A673 (cell line): ENCODE measurements at places on chromosomes 13 and 19.

- peak; percentile 27 for DNase-seq
Measured at GRCh38 chr19:30733826-30734550, 361.8 kb downstream of the ZNF536 start.

GRCh38 chr13:21826214-21827015 is 155.5 kb downstream of the FGF9 start:
- peak; percentile 11 for DNase-seq

DNA sequence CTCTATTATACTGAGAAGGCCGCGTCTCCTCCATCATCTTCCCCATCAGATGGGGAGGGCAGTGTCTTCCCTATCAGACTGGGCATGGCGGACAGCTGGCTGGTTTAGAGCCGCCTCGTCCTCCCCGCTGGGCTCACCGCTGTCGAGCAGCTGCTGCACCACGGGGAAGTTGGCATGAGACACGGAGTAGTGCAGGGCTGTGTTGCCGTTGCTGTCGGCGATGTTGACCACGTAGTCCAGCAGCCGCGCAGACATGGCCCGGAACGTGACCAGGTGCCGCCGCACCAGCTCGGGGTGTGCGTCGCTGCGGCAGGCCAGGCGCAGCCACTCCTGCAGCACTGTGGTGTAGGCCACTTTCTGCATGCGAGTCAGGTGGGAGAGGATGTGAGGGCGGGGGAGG is 18.8 kb upstream of the SPC24 start:
- no peak for DNase-seq

GRCh38 chr13:29707876-29708543 is 112.5 kb upstream of the SLC7A1 start:
- peak; percentile 56 for DNase-seq

GRCh38 chr13:61857198-61857597 is 441.5 kb upstream of the PCDH20 start:
- no peak for DNase-seq

- DNase-seq = peak; percentile 76
Measured at GRCh38 chr19:42512743-42513304, 15.5 kb downstream of the CEACAM1 start.

GRCh38 chr19:15702534-15702930 is 25.3 kb upstream of the OR10H2 start:
- DNase-seq = peak; percentile 85

DNA sequence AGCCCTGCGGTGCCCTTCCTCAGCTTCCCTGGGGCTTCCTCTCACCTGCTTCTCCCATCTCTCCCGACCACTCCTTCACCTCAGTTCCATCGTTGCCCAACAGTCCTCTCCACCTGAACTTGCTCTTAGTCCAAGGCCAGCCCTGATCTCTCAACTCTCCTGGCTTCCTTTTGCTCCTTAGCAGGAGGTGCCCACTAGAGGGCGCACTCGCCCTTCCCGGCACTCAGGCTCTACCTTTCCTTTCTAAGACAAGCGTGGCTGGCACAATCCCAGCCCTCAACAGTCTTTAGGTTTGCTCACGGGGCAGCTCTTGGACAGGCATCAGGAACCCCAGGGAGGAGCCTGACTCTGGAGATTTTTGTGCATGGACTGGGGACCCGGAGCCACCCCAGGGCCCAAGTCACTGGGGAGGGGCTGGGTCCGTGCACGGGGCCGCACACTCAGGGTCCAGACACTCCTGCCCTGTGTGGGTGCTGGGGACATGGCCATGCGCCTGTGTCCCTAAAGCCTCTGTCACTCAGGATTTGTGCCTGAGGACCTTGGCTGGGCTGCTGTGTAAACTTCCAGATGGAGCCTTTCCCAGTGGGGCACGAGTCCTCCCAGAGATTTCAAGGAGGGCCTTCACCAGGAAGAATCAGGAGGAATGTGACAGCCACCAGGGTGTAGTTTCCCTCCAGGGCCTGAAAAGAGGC is 12.1 kb upstream of the CEACAM8 start:
- DNase-seq = peak; percentile 72

DNA sequence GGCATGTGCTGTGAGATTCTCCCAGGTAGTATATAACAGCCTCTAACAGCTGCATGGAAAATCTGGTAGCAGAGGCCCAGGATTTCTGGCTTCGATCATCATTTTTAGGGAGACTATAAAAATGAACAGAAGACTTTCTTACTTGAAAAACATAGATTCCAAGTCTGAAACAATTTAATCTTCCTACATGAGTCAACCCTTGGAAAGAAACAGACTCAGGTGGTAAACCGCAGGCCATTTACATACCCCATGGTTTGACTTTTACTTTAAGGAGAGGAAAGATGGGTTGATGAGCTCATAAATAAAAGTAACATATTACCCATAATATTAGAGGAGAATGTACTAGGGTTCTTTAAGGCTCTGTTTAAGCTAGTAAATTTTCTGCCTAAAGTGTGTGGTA is 121.6 kb downstream of the CYSLTR2 start:
- no peak for DNase-seq

DNA sequence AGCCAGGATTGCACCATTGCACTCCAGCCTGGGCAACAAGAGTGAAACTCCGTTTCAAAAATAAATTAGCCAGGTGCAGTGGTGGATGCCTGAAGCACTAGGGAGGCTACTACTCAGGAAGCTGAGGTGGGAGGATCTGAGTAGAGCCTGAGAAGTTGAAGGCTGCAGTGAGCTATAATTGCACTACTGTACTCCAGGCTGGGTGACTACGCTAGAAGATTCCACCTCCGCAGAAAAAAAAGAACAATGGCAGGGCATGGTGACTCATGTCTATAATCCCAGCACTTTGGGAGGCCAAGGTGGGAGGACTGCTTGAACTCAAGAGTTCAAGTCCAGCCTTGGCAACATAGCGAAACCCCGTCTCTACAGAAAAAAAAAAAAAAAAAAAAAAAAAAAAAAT is 20.5 kb downstream of the HAUS8 start:
- DNase-seq = no peak

DNA sequence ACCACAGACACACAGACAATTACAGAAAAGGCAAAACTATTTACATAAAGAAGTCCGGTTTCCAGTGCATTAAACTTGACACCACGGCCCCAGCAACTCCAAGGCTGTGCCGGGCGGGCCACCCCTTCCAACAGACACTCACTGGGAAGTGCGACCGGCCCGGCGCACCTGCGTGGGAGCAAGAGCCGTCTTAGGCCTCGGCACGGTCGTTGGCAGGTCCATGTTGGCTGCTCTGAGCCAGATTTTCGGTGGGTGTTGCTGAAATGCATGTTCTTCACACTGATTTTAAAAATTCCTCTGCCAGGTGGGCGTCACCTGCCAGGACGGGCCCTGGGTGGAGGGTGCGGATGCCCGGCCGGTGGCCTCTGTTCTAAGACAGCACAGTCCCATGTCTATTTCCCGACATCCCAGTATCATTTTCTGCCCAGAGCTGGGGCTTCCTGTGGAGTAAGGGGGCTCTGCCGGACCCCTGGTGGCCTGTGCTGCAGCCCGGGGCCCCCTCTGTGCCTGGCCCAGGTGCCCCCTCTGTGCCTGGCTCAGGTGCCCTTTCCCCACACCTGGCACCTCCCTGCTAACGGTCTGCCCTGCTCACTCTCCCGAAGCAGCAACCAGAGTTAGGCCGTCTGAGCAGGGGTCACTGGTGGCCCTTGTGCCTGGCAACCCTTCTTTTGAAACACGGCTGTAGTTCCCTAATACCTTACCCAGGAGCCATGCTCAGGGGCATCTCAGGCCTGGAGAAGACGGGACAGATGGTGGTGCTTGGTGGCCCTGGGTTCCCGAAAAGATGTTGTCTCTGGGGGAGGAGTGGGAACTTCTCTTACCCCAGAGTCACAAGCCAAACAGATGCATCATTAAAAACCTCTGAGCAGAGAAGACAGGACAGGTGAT is 9.2 kb downstream of the TMEM255B start:
- no peak for DNase-seq

DNA sequence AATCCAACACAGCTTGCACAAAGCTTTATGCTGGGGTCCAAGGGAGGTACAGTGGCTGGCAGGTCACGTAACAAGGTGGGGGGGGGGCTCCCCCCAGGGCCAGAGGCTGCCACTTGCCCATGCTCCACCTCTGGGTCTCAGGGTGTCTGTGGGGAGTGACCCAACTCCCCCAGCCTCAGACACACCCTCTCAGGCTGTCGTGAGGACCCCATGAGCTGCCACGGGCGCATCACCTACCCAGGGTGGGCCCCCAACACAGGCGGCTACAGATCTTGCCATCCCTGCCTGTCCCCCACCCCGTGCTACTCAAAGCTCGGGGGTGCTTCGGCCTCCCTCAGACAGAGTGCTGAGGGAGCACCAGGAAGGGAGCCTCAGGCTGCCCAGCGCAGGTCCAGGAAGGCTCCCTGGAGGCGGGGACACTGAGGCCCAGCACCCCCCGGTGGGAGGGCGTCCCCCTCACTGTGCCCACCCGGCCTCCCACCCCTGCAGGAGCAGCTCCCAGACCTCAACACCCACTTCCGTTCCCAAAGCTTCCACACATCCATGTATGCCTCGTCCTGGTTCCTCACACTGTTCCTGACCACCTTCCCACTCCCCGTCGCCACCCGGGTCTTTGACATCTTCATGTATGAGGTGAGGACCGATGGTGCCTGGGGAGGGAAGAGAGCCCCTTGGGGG is 21.1 kb downstream of the EVI5L start:
- no peak for DNase-seq

GRCh38 chr13:35472323-35472881 is 4.1 kb downstream of the MAB21L1 start:
- DNase-seq = no peak

GRCh38 chr19:40741527-40742390 is 8.5 kb downstream of the ACTMAP start:
- DNase-seq = no peak

DNA sequence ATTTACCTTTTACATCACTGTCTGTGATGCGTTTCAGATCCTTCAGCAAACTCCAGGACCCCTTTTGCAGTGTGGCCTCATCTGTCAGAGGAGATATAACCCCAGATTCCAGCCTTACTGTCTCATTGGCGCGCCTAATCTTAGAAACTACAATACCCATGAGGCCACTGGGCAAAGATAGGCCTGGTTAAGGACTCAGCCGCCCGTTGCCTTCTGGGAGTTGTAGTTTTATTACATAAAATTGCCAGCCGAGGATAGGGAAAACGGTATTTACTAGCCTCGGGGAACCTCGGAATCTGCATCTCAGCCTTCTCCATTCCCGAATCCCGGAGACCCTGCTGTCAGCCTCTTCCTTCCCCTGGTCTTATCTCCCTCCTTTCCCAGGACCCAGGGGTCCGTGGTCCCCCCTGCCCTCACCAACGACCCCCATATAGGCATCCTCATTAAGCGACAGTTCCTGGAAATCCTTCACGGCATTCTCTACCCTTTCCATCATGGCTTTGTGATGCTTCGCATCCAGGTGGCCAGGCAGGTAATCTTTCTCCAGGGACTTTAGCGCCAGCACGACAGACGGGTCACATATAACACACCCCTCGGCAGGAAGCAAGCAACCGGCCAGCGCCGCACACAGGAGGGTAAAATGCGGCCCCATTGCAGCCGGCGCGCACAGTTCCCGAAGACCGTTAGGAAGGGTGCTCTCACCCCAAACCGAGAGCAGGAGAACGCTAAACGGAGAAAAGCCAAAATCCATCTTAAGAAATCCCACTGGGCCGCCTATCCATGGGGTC is 1.3 kb downstream of the IZUMO1 start:
- peak; percentile 88 for DNase-seq

GRCh38 chr13:95948656-95949055 is 104.5 kb downstream of the UGGT2 start:
- DNase-seq = peak; percentile 83

DNA sequence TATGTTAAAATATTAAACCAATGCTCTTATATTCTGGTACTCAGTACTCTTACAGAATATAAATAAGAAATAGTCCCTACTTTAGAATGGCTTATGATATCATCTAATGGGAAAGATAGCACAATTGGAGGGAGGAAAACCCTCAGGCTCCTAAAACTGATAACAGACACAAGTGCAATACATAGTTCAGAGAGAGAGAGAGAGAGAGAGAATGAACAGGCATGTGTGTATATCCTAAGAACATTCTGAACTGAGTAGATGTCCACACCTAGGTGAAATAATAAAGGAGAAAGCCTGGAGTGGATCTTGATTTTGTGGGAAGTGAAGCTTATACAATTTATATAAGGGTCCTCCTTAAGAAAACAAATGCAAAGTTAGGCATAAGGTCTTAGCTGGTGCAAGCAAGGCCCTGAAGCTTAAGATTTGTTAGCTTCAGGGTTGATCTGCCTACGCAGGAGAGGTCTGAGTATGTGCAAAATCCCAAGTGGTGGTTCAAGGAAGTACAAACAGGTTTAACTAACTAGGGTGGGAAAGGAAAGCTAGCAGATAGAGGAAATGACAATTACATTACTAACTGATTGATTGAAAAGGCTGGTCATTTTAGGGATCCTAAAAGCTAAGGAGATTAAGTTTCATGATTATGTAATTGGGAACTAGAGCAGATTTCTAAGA is 53.3 kb downstream of the SOX21 start:
- DNase-seq = peak; percentile 30

GRCh38 chr19:16217716-16218451 is 20.2 kb downstream of the AP1M1 start:
- DNase-seq = no peak

- no peak for DNase-seq
Measured at GRCh38 chr19:7612282-7613274, 16.8 kb downstream of the XAB2 start.

DNA sequence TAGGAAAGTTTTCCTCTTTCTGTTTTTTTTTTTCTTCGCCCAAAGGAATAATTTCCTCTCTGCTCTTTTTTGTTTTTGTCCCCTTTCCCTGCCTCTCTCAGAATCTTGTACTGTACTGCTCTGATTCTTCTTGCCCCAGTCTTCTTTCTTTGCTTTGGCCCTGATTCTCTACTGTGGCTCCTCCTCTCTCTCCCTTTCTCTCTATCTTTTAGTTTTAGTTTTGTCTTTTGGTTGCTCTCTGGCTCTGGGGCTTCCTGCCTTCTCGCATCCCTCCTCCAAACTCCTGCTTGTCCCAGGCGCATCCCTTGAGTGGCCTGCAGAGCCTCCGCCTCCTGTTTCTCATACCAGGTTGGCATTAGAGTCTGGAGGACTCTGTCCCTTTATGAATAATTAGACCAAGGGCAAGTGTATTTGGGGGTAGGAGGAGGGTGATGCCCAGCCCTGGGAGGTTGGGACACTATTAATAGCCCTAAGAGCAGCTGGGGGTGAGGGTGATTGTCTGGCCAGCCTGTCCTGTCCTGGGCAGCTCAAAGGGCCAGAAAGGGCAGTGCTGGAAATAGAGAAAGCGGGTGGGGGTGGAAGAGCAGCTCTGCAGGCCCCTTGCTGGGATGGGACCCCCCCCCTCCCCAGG is 39.1 kb downstream of the LYL1 start:
- DNase-seq = no peak

GRCh38 chr13:35501661-35502235 is 25.3 kb upstream of the MAB21L1 start:
- DNase-seq = no peak

- DNase-seq = peak; percentile 31
Measured at GRCh38 chr13:20869540-20869939, 33.0 kb downstream of the XPO4 start.

- DNase-seq = no peak
Measured at GRCh38 chr13:107138486-107138885, 570.5 kb upstream of the ARGLU1 start.

- DNase-seq = no peak
Measured at GRCh38 chr13:92984151-92984550, 242.5 kb upstream of the GPC6 start.

- DNase-seq = peak; percentile 28
Measured at GRCh38 chr13:105202354-105202753, 1333.1 kb downstream of the EFNB2 start.
